ENCODE measurements at places on chromosomes 6 and 20. TPM values are rescaled to one million over a fixed set of nuclear protein-coding genes. Genes with fewer than 3 reads are reported as not detected.

UBE2C gene
- 31.2 TPM for total RNA-seq

SLC26A8 gene
- under 0.01 TPM for total RNA-seq

MACROD2 gene
- 0.78 TPM for total RNA-seq

TENT5A gene
- 30.1 TPM for total RNA-seq

SCRT2 gene
- not detected for total RNA-seq

SSTR4 gene
- not detected for total RNA-seq

CEP43 gene
- 17.4 TPM for total RNA-seq

BCAS1 gene
- 0.37 TPM for total RNA-seq

SRMS gene
- not detected for total RNA-seq

IL20RA gene
- 0.37 TPM for total RNA-seq

CEBPB gene
- 77.6 TPM for total RNA-seq

DPPA5 gene
- not detected for total RNA-seq

CYP21A2 gene
- not detected for total RNA-seq

SPEF1 gene
- 0.20 TPM for total RNA-seq

TRIM31 gene
- not detected for total RNA-seq

PRICKLE4 gene
- not detected for total RNA-seq

MYB gene
- total RNA-seq = under 0.01 TPM

CCHCR1 gene
- 18.0 TPM for total RNA-seq

HUS1B gene
- total RNA-seq = 1.1 TPM

HSPA1L gene
- 0.39 TPM for total RNA-seq

ZFAND3 gene
- 11.3 TPM for total RNA-seq

Data from subcutaneous preadipocyte (primary cell).